ENCODE measurements at places on chromosomes 3 and 15.
A peak's percentile ranks its signal among the peaks of the same experiment; 100 is the strongest.

- DNase-seq: no peak
These were observed 243.3 kb upstream of the CCDC54 start for GRCh38 chr3:107133891-107134290.

DNA sequence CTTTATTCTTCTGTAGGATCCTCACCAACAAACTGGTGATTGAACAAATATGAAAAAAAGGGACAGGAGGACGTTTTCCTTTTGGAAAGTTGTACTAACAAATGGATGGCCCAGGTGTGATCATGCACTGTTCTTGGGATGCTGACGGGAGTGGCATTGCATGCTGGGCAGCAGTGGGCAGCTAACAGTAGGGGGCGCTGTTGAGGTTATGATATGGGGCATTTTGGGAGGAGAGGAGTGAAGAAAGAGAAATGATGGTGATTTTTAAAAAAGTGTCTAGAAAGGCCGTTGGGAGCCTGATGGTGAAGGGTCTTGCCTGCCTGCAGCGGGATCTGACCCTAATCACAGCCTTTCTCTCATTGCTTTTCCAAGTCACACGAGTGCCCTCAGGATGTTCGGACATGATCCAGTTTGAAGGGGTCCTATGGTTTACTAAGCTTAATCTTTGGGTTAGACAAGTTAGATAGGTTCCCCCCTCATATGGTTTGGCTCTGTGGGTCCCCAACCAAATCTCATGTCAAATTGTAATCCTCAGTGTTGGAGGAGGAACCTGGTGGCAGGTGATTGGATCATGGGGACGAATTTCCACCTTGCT is 46.2 kb upstream of the PRTG start:
- peak; percentile 22 for DNase-seq

DNA sequence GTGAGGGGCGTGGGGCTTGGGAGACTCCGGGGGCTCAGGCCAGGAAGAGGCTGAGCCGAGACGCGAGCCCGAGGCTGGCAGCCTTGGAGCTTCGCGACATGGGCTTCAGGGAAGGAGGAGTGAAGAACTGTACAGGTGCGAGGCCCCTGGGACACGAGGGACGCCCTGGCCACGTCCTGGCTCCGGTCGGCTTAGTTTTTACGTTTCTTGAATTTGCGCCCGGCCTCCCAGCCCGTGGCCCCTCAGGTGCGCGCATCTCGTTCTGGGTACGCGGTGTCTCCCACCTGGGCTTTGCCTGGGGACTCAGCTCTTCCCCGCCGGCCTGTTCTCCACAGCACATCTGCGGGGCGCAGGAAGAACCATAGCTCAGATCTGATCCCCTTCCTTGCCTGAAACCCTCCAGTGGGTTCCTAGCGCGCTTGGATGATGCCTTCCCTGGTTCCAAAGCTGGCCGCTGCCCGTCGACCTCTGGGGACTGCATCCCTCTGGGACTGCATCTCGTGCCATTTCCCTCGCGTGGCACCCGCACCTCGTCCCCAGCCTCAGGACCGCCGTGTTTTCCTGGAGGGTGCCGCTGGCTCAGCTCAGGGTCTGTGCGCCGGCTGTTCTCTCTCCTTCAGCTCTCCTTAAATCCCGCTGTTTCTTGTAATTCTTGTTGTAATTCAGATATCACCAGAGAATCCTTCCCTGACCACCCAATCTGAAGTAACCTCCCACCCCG is 614 bp downstream of the CHCHD6 start:
- no peak for DNase-seq

- no peak for DNase-seq
These were observed 59.0 kb downstream of the ABTB1 start for GRCh38 chr3:127731546-127732289.

GRCh38 chr3:29335438-29335837 is 54.6 kb downstream of the RBMS3 start:
- no peak for DNase-seq

GRCh38 chr3:95235916-95236315 is 1173.1 kb downstream of the NSUN3 start:
- no peak for DNase-seq

GRCh38 chr3:50299929-50300680 is 900 bp upstream of the HYAL3 start:
- no peak for DNase-seq

DNA sequence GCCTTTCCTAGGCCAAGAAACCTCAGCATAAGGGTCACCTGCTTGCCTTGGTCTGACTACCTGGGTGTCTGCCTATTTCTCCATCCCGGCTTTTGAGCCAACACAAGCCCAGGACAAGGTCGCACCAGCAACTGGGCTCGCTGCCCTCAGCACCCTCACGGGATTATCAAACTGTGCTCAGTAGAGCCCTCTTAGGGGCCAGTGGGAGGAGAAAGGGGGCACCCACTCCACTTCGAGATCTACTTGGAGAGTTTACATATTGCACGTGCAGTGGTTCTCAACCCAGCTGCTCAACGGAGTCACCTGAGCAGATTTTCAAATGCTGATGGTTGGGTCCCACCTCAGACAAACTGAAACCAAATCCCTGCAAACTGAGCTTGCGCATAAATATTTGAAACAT is 31.1 kb downstream of the TSPAN3 start:
- DNase-seq: no peak

- no peak for DNase-seq
These were observed 114.0 kb downstream of the FOXB1 start for GRCh38 chr15:60118146-60118545.

DNA sequence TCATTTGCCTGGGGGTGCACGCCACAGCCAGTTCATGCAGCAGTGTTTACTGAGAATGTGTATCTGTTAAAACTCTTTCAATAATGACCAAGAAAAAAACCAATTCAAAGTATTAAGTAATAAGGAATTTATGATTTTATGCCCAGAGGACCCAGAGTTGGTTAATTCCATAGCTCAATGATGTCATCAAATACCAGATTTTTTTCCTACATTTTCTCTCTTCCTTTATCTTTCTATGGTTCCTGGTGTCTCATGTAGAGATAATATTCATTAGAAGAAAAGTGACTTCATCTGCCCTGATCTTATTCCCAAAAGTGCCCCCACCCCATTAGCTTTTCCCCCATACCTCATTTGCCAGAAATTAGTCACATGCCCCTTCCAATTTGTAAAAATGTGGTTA is 44.6 kb upstream of the LMCD1 start:
- DNase-seq: no peak

- DNase-seq: no peak
These were observed 128.6 kb downstream of the DCLK3 start for GRCh38 chr3:36635731-36636130.

- no peak for DNase-seq
These were observed 13.3 kb downstream of the PIK3R4 start for GRCh38 chr3:130733236-130733875.

DNA sequence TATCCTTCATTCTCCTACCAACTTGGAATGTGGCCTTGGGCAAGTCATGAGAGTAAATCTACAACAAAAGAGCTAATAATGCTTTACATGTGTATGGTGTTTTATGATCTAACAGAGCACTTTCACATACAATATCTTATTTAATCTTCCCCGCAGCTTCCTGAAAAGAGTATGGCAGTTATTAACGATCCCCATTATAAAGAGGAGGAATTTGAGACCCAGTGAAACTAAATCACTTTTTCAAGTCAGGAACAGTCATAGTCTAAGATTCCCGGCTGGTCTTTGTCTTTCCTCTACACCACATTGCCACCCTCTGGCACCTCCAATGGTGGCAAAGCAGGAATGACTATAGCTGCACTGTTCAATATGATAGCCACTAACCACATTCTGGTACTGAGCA is 69.7 kb upstream of the CMSS1 start:
- no peak for DNase-seq

DNA sequence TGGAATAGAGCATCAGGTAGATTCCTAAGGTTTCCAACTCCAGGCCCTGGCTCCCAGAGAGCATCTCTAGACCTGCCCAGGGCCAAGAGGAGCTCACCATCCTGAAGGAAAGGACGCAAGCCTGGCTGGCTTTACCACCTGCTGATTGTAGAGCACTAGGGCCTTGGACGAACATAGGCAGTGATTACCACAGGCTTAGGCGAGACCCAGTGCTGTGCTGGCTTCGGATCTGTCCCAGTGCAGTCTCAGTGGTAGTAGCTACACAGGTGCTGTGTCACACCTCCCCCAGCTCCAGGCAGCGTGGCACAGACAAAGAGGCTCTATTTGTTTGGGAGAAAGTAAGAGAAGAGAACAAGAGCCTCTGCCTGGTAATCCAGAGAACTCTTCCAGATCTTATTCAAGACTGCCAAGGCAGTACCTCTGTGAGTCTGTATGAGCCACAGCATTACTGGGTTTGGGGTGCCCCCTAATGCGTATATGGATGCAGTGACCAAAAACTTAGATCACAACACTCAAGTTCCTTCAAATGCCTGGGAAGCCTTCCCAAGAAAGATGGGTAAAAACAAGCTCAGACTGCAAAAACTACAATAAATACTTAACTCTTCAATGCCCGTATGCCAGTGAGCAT is 25.4 kb downstream of the ISG20 start:
- no peak for DNase-seq

GRCh38 chr3:5630406-5630805 is 442.9 kb downstream of the EDEM1 start:
- DNase-seq: no peak

GRCh38 chr3:38561746-38562466 is 65.8 kb downstream of the EXOG start:
- no peak for DNase-seq

- no peak for DNase-seq
These were observed at the start of gene UBAP1L for GRCh38 chr15:65115086-65115485. Gene UBAP1L (minus strand): TSS chr15:65115200. CDS start chr15:65106215, 8,985 bp downstream.

DNA sequence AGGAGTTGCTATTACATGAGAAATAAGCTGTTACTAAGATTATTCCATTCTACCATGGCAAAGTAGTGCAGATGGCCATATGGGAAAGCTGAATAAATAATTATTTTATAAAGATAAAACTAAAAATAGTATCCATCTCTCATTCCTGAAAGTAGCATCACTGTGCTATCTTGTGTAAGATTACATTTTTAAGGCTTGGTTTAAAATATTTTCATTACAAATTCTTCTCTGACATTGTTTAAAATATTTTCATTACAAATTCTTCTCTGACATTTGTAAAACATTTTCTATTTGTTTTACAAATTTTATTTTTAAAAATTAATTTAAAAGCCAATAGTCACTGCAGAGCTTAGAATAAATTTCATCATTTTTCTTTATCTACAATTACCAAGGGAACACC is 665.5 kb upstream of the NAALADL2 start:
- no peak for DNase-seq

DNA sequence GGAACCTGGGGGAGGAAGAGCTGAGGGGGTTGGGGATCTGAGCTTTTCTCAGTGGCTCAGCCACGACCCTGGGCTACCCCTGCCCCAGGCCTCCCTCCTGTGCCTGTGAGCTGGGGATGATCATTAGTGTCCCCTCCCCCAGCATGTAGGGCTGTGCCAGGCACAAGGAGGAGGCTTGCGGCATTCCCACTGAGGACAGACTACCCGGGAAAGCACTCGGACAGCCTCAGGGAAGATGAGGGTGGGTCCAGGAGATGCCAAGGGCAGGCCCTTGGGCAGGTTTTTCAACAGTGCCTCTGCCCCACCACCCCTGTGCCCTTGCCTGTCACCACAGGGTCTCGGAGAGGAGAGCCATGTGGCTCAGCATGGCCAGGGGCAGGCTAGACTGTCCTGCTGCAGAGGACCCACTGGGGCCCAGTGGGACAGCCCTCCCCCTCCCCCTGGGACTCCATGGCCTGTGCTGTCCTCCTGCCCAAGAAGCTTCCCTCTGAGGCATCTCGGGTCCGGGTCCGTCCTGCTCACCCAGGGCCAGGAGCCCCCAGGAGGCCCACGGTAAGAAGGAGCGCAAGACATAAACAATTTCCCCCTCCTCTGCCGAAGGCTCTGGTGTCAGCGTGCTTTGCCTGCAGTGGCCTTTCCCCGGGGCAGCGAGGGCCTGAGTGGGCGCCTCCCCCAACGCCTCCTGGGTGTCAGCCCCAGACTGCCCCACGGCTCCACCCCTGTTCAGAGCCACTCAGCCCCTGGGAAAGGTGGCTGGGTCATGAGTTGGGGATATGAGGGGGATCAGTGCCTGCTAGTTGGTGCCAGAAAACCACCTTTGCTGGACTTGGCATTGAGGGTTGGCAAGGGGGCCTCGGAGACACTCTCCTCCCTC is 192.5 kb downstream of the GOLGA6L6 start:
- DNase-seq: no peak

- peak; percentile 15 for DNase-seq
These were observed 6.7 kb downstream of the PAQR5 start for GRCh38 chr15:69305204-69305931.

GRCh38 chr15:62377736-62378480 is 212.8 kb upstream of the C2CD4B start:
- DNase-seq: no peak

DNA sequence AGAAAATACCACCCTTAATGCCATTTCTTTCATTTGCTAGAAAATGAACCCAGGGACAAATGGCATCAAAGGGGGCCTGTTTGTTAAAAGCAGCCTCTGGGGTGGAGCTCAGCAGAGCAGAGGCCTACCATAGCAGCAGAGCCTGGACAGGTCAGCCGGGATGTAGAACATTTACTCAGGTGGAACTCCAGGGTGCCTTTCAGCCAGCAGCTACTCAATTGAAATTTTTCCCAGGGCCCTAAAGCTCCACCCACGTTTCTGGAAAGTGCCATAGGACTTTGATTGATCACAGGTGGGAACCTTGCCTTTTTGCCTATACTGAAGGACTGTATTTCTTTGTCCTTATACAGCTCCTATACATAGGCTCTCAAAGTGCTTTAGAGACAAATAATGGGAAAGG is 74.5 kb upstream of the C15orf61 start:
- DNase-seq: no peak

DNA sequence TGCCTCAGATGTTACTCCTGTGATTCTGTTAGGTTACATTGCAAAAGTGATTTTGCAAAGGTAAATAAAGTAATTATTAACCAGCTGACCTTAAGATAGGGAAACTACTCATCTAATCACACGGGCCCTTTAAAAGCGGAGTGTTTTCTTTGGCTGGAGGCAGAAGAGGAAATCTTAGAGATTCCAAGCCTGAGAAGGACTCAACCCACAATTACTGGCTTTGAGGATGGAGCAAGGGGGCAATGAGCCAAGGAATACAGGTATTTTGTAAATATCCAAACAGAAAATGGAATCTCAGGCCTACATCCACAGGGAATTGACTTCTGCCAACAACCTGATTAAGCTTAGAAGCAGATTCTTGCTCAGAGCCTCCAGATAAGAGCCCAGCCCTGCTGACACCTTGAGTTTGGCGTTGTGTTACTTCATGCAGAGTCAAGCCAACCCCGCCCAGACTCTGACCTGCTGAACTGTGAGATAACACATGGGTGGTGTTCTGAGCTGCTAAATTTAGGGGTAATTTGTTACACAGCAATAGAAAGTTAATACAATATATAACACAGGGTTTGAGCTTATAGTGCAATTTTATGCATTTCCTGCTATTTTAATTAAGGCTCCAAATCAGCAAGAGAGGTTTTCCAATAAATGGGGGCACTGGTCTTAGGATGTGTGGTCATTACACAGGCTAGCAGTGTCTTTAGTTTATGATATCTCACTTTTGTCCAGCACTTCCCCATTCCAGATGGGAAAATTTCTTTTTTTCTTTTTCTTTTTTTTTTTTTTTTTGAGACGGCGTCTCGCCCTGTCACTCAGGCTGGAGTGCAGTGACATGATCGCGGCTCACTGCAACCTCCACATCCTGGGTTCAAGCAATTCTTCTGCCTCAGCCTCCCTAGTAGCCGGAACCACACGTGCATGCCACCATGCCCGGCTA is 19.5 kb downstream of the NFKBIZ start:
- DNase-seq: no peak

GRCh38 chr15:48102167-48102566 is 18.6 kb upstream of the SLC24A5 start:
- no peak for DNase-seq

GRCh38 chr3:45937206-45938042 is 5.8 kb upstream of the CXCR6 start:
- no peak for DNase-seq
